ENCODE measurements at places on chromosomes 5 and 9.

DNA sequence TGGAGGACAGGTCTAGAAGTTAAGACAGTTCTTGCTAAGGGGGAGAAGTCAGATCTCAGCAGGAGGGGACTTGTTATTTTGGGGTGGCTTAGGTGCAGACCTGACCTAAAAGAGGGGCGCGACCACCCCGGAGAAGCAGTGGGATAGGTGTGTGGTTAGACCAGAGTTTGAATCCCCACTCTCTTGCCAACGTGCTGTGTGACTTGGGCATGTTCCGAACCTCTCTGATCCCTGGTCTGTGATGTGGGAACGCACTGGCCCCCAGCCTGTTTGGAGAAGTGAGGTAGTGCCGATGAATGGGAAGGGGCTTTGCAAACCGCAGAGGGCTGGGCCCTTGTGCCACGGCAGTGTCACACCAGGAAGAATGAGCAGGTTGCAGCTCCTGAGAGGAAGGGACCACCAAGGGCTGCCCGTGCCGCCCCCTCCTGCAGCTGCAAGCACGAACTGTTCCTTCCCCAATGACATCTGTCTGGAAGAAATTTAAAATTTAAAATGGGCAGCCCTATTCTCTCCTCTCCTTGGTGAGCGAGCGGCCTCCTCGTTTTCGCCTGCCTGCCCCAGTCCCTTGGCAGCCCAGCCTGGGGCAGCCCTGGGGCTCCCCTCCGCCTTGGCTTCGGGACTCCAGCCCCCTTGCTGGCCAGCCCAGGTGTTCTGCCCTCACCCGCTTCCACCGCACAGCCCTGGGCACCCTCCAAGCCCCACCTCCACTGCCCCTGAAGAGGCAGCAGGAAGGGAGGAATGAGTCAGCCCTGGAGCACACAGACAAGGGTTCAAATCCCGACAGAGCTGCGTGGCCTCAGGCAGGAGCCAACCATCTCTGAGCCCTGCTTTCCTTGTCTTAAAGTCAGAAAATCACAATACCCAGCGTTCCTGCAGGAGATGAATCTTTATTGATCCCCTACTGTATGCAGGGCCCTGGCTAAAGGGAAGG is 1.6 kb downstream of the FIBCD1 start:
- DNase-seq, result no peak

DNA sequence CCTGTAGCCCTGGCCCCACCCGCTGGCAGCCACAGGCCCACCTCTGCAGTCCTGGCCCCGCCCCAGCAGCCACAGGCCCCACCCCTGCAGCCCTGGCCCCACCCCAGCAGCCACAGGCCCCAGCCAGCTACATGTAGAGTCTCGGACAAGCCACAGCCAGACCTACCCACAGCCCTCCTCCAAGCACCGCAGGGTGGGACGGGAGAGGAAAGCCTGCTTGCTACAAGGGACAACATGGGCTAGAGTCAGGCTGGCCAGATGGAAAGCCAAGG is 49.5 kb upstream of the SARDH start:
- no peak for DNase-seq

DNA sequence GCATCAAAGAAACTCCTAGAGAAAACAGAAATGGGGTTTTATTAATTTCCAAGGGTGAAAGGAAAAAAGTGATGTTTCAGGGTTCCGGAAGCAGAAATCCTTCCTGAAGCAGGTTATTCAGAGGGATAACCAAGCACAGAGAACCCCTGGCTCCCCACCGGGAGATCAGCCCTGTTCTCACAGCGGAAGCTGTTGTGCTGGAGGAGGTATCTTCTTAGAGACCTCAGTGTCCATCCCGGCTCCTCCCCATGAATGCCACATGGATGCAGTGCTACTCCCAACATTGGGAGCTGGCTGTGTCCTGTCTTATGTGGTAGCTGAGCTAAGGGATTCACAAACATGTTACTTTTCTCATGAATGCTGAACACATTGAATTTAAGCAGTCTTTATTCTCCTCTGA is 80.9 kb upstream of the IRX2 start:
- no peak for DNase-seq

- DNase-seq, result no peak
Measured at GRCh38 chr5:15383469-15383868, 116.5 kb upstream of the FBXL7 start.

DNA sequence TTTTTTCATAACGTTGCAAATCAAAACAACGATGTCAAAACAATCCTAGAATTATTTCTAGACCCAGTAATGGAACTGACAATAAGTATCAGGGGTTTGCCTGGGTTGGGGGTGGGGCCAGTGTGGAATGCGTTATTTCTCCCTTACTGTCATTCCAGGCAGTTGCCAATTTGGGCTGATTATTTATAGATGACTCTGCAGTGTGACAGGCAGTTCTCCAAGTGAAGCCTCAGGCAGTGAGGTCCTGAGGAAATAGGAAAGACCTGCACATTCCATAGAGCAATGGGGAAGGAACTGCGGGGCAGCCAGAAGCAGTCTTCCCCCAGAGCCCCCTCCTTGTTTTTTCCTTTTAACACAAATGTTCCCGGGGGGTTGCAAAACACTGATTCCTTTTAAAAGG is 179.0 kb downstream of the YTHDC2 start:
- DNase-seq, result no peak

GRCh38 chr9:13911473-13911872 is 402.5 kb downstream of the NFIB start:
- no peak for DNase-seq

DNA sequence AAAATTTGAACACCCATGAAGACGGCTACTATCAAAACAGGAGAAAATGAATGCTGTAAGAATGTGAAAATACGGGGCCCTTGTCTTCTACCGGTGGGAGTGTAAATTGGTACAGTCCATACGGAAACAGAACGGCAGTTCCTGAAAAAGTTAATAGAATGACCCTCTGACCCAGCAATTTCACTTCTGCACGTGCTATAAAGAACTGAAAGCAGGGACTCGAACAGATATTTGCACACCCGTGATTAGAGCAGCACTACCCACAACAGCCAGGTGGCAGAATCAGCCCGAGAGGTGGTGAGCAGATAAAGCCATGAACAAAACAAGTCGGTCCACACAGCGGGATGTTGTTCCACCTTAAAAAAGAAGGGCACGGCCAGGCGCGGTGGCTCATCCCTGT is 22.6 kb upstream of the SLC12A7 start:
- DNase-seq, result no peak

DNA sequence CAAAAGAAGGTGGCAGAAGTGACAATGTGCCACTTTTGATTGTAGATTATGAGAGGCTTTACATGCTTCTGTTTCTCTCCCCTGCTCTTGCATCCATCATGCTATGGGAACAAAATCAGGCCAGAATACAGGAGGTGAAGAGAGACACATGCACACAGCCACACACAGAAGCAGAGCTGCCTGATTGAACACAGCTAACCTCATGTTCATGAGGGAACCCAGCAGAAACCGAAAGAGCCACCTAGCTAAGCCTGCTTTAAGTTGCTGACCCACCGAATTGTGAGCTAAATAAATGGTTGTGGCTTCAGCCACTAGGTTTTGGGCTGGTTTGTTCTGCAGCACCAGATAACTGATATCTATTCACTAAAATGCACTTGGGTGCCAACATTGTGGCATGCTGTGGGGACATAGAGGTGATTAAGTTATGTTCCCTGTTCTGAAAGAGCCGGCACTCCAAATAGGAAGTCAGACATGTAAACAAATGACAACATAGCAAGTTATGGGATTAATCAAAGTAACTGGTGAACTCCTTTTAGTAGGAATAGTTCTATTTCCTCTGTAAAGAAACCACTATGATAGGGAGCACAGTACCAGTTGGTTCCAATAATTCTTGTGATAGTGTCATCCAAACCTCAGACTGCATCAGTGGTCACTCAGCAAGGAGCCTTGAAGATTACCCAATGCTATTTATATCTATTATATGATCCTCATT is 93.6 kb upstream of the TNC start:
- no peak for DNase-seq

DNA sequence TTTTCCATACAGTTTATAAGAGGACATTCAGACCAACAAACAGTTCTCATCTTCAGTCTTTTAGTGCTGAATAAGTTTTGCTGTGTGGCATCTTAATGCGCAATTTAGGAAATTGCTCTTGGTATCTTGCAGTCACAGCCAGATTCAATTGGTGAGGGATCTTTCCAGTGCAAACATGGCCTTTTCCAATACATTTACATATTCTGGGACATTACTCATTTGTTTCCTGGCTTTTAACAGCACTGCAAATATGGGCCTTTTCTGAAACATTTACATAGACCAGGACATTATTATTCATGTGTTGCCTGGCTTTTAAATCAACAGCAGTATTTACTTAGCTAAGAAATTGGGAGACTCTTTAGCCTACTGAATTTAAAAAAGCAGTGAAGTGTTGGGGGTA is 22.7 kb downstream of the ANKRD33B start:
- peak; percentile 52 for DNase-seq

DNA sequence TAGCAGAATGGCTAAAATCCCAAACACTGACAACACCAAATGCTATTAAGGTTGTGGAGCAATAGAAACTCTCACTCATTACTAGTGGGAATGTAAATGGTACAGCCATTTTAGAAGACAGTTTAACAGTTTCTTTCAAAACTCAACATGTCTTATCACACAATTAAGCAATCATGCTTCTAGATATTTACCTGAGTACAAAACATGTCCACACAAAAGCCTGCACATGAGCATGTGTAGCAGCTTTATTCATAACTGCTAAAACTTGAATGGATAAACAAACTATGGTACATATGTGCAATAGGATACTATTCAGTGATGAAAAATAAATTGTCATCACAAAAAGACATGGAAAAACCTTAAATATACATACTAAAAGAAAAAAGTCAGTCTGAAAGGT is 31.5 kb downstream of the SLC25A46 start:
- DNase-seq, result no peak

DNA sequence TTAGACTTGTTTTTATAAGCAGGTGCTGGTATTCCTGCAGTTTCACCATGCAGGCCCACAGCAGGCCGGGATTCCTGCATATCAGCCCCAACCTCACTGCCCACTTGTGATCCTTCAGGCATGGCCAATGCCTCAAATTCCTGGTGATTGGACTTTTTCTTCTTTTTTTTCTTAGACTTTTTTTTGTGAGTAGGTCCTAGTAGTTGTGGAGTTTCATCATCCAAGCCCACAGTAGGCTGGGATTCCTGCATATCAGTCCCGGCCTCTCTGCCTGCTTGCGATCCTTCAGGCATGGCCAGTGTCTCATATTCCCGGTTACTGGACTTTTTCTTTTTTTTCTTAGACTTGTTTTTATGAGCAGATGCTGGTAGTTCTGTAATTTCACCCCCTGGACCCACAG is 4.8 kb downstream of the TTF1 start:
- DNase-seq, result no peak

- DNase-seq, result no peak
Measured at GRCh38 chr5:170747357-170747756, 36.2 kb upstream of the GABRP start.

- no peak for DNase-seq
Measured at GRCh38 chr5:125251703-125252102, 505.3 kb upstream of the ZNF608 start.

- DNase-seq, result peak; percentile 7
Measured at GRCh38 chr9:91994422-91994821, 44.4 kb upstream of the ROR2 start.

GRCh38 chr9:78351816-78352215 is 54.9 kb downstream of the PSAT1 start:
- no peak for DNase-seq

GRCh38 chr5:448766-449090 is 5.8 kb downstream of the EXOC3 start:
- no peak for DNase-seq

- DNase-seq, result no peak
Measured at GRCh38 chr5:107541400-107541799, 129.3 kb downstream of the EFNA5 start.

GRCh38 chr5:166369346-166369745 is 1922.1 kb upstream of the WWC1 start:
- DNase-seq, result no peak

DNA sequence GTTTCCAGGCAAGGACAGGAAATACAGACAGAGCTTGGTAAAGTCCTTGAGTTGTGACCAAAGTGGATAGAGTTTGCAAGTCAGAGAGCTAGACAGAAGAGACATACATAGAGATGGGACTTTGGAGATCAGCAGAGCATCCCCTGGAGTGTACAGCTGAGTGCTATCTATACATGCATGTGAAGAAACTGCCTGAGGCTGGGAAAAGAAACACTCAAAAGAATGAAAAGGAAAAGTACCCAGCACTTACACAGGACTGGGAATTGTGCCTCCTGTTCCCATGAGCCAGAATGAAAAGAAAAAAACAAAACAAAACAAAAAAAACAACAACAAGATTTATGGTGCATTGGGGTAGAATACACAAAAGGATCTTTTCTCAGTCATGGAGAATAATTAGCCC is 606.4 kb downstream of the ZNF608 start:
- DNase-seq, result no peak

DNA sequence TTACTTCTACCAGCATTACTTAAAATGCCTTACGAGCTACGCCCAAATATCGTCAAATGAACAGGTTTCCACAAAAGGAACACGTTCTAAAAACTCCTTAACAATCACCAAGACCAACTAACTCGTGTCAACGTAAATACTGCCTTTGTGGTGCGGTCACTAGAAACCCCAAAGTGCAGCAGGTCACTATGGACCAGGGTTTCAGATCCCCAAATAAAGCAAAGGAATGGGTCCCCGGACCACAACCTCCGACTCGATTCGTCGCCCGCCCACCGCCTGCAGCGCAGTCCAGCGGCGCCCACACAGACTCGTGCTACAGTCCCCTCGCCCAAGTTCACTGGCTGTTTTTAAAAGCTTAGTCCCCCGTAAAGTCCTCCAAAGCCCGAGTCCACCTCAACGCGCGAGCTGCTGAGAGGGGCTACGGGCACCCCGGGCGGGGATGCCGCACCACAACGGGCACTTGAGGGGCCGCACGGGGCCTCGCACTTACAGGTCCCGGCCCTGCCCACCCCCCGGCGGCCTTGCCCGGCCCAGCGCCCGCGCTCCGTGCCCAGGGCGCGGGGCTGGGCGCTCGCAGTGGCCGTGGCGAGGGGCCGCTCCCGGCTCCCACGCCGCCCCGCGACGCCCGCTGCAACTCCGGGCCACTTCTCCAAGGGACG is 1.1 kb downstream of the NFIB start:
- peak; percentile 40 for DNase-seq

DNA sequence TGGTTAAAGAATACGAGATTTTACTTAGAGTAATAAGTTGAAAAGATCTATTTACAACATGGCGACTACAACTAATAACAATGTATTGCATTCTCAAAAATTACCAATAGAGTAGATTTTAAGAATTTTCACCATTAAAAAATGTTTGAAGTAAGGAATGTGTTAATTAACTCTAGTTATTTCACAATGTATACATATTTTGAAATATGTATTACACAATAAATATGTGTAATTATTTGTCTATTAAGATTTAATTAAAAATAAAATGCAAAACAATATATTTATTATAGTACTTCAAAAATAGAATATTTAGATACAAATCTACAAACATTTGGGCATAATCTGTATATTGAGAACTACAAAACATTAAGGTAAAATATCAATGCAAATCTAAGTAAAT is 1326.3 kb upstream of the CDH6 start:
- DNase-seq, result no peak

- DNase-seq, result peak; percentile 51
Measured at GRCh38 chr5:81165493-81166119, 67.5 kb upstream of the CKMT2 start.

- no peak for DNase-seq
Measured at GRCh38 chr5:54835647-54836046, 149.7 kb downstream of the ESM1 start.

All from NCI-H774 (cell line).